Stimulated activated CD8-positive, alpha-beta memory T cell treated with anti-CD3 and anti-CD28 coated beads, Interleukin-15, amount 100 ng/mL, for 48 hours (primary cell): ENCODE measurements at places on chromosomes 11 and 22.

DNA sequence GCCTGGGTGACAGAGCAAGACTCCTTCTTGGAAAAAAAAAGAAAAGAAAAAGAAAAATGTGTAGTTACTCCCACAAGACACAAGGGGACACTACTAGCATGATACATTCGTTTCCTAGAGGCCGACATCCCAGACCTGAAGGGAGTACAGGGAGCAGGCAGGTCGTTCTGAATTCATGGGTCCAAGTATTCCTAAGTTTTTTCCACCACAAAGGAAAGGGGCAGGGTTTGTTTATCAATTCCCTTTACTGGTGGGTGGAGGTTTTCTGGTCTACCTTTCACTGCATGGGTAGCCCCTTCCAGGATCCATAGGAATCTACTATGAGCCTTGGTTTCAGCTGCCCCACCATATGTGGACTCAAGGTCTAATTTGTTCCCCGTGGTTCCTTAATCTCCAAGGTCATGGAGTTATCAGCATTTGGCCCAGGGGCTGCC is 11.8 kb downstream of the TIGD3 start:
- no peak for DNase-seq

DNA sequence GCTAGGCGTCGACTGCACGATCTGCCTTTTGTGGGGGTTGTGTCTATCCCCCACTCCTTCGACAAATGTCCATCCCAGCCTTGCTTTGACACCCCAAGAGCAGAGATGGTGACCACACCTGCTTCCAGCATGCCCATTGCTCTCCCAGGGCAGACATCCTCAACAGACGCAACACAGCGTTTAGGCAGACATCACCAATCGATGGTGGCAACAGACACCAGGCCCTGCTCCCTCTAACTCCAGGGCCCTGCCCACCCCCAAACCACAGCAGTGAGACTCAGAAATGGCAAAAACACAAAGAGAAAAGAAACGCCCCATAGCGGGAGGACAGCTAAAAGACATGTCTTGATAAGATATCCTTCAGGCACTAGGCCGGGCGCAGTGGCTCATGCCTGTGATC is 150.9 kb downstream of the CRYBB2 start:
- no peak for DNase-seq

DNA sequence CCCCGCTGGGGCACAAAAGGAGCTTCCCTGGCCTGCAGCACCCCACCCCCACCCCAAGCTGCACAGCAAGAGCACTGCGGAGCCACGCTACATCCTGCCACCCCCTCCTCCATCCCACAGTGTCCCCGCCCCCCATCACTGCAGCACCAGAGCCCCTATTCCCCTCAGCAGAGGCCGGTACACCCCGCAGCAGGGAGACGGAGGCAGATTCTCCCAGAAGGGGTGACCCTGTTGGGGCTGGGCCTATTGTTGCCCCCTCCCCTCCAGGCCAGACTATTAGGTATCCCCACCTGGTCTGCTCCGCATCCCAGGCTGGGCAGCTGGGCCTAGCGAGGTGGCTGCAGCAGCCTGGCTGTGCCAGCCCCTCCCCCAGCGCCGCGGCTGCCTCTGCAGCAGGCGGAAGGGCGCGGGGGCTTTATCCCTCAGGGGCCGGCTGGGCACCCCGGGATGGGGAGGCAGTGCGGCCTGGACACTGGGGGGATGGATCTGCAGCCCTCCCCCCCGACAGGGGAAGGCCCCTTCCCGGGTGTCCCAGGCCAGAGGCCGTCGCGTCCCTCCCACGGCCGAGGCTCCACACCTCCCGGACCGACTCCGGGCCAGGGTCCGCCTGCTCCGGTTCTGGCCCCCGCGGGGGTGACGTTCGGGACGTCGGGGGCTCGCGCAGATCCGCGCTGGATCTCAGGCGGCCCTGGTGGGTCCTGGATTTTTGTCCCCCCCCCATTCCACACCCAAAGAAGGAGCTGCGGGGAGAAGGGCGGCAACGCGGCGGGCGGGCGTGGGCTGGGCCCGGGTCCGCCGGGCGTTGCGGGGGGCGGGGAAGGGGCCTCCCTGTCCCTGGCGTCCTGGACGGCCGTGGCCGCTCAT is 943 bp downstream of the DUSP8 start:
- DNase-seq, result no peak

DNA sequence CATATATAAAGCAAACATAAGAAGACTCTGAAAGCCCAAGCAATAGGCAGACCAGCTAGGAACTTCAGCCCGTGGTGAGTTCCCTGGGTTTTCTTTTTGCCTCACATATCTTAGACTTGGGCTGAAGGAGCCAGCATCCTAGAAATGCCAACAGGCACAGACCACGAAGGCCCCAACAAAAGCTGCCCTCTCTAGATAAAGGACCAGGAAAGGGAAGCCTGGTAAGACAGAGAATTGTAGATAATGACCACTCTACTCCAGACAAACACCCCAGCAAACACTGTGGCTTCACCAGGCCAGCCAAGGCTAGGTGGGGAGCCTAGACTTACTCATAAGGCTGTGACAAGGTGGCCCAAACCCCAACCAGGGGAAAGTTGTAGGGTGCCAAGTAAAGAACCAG is 11.2 kb downstream of the GAL start:
- DNase-seq, result no peak

- DNase-seq, result no peak
Observed at GRCh38 chr11:133081730-133082452, 450.4 kb downstream of the OPCML start.

DNA sequence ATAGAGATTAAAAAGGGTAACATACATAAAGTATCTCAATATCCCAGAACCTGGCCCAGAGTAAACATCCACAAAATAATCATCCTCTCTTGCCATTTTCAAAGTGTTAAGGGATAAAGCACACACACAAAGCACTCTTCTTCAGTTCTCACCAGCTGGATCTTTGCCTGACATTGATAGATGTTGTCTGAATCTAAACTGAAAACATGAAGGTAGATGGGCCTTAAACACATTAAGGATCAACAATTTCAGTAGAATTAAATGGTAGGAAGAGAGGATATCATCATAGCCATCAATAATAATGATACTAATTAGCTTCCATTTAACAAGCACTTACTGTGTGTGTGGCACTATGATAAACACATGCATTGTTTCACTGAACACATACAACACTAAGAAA is 261.1 kb downstream of the OPCML start:
- no peak for DNase-seq

- no peak for DNase-seq
Observed at GRCh38 chr11:27468209-27468994, 4.2 kb downstream of the LGR4 start.
